Stimulated activated CD4-positive, alpha-beta T cell treated with anti-CD3 and anti-CD28 coated beads, TNF-alpha, amount 100 ng/mL, for 1 hour (primary cell): ENCODE measurements at places on chromosomes 2 and 18.
A peak's percentile ranks its signal among the peaks of the same experiment; 100 is the strongest.

DNA sequence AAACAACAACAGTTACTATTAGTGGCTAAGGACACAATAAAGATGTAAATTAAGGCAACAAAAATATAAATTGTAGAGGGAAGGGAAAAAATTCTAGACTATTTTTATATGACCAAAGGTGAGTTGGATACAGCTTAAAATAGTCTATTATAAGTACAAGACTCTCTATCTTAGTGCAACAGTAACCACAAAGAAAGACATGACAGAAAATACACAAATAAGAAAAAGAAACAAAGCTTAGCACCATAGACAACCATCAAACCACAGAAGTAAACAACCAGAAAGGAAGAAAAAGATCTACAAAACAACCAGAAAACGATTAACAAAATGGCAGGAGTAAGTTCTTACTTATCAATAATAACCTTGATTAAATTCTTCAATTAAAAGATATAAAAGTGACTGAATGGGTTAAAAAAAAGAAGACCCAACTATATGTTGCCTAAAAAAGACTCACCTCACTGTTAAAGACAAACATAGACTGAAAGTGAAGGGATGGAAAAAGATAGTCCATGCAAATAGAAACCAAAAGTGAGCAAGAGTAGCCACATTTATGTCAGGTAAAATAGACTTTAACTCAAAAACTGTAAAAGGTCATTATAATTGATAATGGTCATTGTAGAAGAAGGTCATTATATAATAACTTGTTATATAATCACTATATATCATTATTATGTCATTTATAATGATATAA is 62.5 kb downstream of the USP40 start:
- DNase-seq, result no peak

DNA sequence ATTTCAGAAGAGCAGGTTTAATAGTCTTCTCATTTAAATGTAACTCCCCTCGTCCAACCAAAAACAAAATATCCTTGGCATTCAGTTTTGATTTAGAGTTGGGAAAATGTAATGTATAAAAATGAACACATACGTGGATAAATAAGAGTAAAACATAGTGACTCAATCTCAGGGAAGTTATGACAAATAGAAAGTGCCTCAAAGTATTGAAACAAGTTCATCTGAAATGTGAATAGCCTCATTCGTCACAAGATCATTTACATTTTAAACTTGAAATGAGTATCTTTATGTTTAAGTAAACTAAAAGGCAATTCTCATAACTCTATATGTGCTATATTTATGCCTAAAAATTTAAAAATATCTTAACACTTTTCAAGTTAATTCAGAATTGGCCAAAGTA is 122.2 kb upstream of the SMAD7 start:
- DNase-seq, result no peak

GRCh38 chr2:130371723-130372054 is 15.8 kb downstream of the PTPN18 start:
- no peak for DNase-seq

- no peak for DNase-seq
Measured at GRCh38 chr18:35289727-35290093, 319 bp downstream of the ZSCAN30 start.

DNA sequence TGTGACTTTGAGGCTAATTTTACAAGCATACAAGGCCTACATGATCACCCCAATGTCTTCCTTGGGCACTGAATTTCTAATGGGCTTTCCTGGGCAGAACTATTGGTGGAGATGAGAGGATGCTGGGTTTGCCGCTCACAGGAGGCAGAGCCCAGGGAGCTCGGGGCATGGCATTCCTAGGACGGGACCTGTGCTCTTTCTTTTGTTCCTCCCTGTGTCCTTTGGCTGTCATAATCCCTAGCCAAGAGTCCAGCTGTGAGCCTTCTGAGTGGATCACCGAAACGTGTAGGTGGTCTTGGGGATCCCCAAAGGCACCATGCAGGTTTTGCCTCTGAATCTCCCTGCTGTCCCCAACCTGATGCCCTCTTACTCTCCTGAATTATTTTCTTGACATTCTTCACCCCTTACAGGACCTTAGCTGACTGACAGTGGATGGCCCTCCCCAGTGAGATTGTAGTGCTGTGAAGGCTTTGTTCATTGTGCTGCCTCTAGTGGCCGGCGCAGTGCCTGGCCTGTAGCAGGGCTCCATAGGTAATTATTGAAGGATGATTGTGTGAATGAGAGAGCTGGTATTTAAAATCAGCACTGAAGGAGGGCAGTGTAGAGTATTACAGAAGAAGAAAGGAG is 221.9 kb downstream of the ZNF407 start:
- DNase-seq, result no peak

DNA sequence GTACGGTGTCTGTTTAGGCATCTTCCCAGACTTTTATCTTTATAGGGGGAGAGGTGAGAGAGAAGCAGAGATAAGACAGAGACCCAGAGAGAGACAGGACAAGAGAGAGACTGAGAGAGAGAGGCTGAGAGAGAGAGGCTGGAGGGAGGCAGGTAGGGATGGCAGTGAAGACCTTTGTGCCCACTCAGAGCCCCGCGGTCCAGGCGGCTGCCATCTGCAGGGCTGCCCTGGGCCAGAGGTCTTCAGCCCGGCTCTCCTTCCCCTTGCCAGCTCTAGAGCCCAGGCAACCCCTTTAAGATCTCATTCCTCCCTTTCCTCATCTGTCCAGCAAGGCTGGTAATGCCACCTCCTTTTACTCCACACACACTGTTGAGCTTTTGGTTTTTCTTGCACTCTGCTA is 610.0 kb downstream of the GALR1 start:
- DNase-seq, result no peak

DNA sequence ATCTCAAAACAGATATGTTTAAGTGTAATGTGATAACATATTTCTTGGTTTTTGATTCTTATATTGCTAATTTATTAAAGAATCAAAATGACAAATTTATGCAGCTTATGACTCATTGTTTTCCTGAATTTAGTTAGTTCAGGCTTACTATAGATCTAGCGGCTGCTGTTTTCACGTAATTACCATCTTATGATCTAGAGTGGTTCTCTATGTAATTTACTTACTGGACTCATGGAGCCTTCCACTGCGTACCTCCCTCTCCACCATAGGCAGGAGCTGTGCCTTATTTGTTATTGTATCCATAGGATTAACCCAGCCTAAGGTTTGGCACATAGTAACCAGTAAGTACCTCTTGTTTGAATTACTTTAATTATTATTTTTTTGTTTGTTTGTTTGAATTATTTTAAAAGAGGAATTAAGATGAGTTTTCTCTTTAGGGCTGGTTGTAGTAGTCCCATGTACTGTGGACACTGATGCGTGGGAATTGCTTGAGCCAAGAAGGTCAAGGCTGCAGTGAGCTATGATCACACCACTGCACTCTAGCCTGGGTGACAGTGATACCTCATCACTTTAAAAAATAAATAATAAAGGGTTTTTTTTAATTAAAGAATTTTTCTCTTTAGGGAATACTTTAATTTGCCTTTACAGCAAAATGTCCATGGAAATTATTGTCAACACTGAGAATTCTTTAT is 165.5 kb downstream of the PHLPP1 start:
- no peak for DNase-seq

DNA sequence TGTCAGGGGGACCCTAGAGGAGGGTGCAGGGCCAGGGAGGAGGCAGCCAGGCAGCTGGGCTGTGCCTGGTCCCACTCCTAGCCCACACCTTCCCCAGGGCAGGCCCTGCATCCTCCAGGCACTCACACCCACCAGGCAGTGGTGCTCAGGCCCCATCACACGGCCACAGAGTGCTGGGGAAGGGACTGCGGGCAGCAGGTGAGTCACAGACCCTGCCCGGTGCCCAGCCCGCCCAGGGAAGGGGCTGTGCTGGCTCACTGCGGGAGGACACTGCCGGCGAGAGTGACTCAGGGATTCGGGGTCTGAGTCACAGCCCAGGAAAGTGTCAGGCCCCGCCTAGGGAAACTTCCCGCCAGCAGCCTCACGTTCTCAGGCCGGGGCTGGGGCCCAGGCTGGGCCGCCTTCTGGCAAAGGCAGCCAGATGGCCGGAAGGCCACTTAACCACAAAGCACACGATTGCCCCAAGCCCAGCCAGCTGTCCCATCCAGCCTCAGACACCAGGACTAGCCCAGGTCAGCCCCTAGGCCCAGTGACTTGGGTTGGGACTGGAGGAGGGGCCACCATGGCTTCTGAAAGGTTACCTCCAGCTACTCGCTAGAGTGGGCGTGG is 42.2 kb downstream of the BIN1 start:
- DNase-seq, result peak; percentile 43

DNA sequence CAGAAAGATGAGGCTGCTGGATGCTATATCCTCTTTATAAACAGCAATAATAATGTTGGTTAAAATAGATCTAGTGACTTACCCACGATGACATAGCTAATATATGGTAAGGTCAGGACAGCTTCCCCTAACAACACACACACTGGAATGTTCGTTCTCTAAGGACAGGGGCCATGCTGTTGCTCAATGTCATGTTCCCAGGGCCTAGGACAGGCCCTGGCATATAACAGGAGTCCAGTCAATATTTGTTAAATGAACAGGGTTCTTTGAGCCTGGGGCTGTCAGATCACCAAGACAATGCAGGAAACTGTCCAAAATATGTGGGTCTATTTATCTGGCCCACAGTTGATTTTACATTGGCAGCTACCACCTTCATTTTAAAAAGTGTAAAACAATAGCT is 207.1 kb upstream of the MEX3C start:
- DNase-seq, result no peak

DNA sequence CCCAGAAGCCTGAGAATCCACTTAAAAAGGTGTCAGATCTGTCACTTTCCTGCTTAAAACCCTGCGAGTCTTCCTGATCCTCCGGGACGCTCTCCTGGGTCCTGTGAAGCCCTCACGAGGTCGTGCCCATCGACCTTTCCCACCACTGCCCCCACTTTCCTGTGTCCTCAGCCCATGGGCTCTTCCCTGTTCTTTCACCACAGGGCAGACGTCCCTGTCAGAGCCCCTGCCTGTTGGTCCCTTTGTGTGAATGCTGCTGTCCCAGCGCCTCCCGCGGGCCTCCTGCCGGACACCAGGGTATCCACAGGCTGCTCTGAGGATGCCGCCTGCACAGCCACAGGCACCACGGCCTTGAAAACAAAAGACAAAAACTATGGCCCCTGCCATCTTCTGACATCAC is 125.6 kb downstream of the TMEM18 start:
- no peak for DNase-seq

GRCh38 chr2:188811522-188811921 is 162.7 kb upstream of the COL3A1 start:
- DNase-seq, result no peak

DNA sequence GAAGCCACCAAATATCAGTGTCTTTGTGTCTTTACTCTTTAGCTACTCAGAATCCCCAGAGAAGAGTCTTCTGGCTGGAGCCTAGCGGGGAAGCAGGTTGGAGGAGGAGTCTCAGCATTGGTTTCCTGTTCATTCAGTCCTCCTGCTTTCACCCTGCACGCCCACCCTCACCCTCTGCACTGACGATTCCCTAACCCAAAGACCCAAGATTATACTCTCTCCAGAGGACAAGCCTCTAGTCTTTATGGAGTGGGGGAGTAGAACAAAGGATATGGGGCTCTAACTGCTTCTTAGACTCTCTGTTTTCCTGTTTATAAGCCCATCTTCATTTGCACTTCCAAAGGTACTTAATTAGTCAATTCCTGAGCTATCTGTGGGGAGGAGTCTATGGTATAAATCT is 338.8 kb downstream of the AGPS start:
- DNase-seq, result no peak

DNA sequence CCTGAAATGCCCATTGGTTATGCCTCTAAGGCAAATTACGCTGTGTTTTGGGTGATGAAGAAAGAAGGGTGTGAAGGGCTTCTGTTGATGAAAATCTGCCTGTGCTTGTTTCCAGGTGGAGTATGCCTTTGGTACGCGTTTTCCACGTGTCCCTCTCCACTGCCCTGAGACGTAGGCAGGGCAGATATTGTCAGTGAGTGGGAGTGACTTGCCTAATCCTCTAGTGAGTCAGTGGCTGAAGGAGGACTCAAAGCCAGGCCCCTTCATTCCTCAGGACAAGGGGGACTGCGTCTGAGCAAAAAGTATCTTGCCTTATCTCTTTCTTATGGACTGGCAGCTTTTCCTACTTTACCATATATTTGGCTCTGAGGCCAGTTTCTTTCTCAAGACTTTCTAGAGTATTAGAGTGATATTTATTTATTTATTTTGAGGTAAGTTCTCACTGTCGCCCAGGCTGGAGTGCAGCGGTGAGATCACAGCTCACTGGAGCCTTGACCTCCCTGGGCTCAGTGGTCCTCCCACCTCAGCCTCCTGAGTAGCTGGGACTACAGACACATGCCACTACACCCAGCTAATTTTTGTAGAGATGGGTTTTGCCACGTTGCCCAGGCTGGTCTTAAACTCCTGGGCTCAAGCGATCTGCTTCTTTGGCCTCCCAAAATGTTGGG is 10.2 kb downstream of the RALB start:
- no peak for DNase-seq

DNA sequence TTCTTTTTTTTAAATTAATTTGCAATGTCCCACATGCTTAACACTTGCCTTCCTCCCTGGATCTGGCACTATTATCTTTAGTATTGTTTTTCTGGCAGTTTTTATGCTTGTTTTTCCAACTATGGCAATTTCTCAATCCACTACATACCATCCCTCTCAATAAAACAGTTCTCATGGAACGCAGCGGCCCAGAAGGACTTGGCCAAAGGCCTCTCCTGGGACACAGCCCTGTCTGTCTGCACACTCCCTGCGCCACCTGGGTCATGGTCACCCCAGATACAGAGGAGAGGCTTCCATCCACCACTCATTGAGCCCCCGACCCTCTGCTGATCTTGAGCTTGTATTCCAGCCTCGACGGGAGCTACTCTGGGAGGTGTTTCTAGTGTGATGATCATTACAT is 91.2 kb downstream of the TWIST2 start:
- no peak for DNase-seq

DNA sequence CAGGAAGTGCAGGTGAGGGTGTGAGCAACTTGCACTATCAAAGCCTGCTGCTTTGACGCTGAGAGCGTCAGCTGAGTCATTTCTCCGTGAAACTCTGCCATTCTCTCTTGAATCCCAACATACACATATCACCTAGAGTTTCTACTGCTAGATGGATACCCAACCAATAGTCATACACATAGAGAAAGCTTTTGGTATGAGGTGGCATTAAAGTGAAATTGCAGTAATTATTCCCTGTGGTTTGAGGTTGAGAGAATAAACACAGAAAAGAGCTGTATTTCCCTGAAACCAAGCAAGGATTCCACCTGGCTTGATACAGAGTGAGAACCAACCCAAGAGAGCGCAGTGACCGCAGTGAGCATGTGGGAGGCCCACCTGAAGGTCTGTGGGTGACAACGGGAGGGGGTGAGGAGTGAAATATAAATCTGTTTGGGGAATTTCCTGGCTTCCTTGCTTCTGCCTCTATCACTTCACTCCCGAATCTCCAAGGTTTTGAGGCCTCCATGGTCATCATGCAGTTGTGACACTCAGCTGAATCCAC is 28.8 kb upstream of the TMEM18 start:
- no peak for DNase-seq

DNA sequence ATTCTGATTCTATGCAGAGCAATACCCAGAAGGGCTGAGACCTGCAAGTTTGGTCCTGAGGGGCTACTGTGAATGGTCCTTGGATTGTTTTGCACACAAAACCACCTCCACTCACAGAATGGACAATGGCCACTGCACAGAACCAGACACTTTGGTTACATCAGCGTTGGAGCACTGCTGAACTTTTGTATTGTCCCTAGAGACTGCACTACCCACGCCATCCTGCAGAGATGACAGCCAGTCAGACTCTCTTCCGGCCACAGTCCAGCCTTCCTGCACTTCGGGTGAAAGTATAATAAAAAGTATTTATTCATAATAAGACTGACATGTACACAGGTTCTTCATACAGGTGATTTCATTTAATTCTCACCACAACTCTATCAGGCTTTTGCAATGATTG is 35.7 kb downstream of the CELF4 start:
- no peak for DNase-seq
